ENCODE measurements at places on chromosomes 1 and 21. TPM values are rescaled to one million over a fixed set of nuclear protein-coding genes. Genes with fewer than 3 reads are reported as not detected.

Gene ALPL
- total RNA-seq, result 1.5 TPM

DNA sequence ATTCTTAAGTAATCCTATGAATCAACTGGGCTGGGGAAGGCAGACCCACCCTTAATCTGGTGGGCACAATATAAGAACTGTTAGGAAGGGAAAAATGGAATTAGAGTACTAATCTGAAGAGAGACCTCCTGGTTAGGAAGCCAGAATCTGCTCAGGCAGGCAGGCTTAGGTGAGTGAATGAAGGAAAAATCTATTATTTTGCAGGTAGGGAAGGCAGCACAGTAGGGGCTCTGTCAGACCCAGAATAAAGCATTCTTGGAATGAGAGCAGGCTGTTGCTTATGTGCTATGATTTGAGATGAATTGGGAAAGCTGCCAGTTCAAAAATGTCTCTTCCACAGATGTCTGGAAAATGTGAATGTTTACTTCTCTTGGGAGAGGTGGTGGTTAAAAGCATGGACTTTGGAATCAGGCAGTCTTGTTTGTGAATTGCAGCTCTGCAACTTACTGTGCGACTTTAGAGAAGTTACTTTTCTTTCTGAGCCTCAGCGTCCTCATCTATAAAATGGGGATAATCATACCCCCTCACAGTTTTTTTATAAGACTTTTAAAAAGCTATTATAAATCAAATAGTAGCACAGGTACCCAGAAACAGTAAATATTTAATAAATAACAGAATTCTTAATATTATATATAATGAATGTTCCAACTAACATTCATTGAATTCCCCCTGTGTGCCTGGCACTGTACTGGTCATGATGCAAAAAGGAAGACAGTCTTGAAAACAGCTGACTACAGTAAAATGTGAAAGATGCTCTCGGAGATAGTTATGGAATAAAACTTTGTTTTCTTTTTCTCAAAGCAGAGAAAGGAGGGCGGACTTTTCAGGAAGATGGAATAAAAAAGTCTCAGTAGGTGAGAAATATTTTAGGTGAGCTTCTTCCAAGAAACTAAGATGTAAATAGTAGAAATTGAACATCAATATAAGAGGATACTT is 15.3 kb upstream of the ZNF644 start:
- DNase-seq, result no peak

Gene MX2
- 10.3 TPM for total RNA-seq

GRCh38 chr1:93021539-93022134 is 57.4 kb upstream of the MTF2 start:
- DNase-seq, result no peak

- DNase-seq, result no peak
Measured at GRCh38 chr1:214003233-214003632, 15.5 kb downstream of the PROX1 start.

All from urinary bladder (tissue), 4 donors.